M059J (cell line): ENCODE measurements at places on chromosomes 1 and 21.

- peak; percentile 58 for DNase-seq
These were observed 72.3 kb downstream of the RGL1 start for GRCh38 chr1:183877053-183877720.

- DNase-seq: peak; percentile 48
These were observed 182.3 kb downstream of the FCRL5 start for GRCh38 chr1:157369808-157370521.

- no peak for DNase-seq
These were observed 91.1 kb downstream of the SMYD2 start for GRCh38 chr1:214372092-214372491.

DNA sequence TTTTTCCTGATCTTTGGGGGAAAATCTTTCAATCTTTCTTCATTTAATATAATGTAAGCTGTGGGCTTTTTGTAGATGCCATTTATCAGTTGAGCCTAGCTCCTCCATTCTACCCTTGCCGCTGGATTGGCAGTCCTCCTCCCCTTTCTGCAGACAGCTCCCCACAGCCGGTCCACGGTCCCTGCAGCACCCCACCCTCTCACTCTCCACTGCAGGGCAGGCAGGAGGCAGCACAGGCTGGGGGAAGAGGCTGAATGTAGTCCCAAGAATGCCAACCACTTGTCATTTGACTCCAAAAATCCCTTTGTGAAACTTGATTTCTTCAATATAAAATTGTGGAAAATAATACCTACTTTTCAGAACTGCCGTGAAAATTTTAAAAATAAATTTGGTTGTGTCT, 96.7 kb downstream of the SYT2 start:
- no peak for DNase-seq

GRCh38 chr1:147292631-147293251, 50.3 kb downstream of the CHD1L start:
- DNase-seq: peak; percentile 96

DNA sequence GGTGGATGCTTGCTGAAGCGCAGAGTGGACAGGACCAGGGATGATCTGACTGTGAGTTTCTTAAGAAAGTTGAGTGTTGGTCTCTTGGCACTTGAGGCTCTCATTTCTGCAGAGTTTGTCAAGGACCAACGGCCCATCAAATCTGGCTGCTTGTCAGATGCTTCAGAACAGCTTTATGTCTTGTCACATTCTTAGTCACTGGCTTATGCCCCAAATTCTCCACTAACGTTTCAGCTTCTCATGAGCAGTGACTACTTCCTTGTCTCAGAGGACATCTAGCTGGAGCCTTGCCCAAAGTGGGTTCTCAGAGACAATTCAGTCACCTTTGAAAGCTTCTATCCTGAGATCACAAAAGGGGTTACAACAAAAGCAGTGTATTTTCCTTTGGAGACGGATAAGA, 92.3 kb downstream of the ST6GALNAC5 start:
- no peak for DNase-seq

DNA sequence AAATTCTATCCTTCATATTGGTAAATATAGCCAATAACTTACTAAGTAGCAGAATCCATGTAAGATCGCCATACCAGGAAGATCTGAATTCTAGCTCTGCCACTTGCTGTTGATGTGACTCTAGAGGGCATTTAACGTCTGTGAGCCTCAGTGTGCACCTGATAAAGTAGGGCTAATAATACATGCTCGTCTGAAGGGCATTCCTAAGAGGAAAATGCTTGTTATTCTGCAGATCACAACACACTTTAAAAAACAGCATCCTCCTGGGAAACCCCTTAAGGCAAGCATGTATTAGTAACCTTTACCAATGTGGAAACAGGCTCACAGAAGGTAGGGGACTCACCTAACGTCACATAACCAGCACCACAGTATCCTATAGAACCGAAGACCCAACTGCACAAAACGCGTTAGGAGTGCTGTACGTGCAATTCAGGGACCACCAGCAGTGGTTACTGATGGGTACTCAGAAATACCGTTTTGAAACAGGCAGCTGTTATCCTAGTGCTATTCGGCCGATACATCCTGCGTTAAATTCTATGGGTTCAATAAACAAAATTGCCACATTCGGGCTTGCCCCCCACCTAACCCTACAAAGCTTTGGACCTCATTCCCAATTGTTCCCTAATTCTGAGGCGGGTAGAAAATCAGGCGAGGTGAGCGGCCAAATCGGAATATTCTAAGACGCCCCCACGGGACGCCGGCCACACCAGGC, 758 bp downstream of the DEPDC1 start:
- peak; percentile 21 for DNase-seq

- no peak for DNase-seq
These were observed 42.9 kb upstream of the MAN1A2 start for GRCh38 chr1:117324357-117324756.

DNA sequence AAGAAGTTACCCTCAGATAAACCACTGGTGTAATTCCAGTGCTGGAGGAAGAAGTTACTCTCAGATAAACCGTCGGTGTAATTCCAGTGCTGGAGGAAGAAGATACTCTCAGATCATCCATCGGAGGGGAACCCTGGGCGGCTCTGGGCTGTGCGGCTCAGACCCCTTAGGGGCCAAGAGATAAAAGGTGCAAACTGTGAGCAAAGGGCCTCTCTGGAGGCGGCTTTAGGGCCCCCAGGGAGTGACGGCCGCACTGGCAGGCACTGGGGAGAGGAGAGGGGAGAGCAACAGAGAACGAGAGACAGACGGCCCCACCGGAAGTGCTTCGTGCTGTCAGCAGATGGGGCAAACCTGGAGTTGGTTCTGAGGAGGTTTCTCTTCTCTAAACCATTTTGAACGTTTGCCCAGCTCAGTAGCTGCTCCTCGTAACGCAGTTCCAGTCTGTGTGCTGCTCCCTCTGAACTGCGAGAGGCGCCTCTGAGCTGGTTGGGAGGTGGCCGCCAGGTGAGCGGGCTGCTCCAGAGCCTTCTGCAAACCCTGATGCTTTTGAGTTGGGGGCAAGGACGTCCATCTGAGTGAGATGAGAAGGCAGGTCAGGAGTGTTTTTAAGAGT, 62.6 kb upstream of the COL6A1 start:
- DNase-seq: no peak

DNA sequence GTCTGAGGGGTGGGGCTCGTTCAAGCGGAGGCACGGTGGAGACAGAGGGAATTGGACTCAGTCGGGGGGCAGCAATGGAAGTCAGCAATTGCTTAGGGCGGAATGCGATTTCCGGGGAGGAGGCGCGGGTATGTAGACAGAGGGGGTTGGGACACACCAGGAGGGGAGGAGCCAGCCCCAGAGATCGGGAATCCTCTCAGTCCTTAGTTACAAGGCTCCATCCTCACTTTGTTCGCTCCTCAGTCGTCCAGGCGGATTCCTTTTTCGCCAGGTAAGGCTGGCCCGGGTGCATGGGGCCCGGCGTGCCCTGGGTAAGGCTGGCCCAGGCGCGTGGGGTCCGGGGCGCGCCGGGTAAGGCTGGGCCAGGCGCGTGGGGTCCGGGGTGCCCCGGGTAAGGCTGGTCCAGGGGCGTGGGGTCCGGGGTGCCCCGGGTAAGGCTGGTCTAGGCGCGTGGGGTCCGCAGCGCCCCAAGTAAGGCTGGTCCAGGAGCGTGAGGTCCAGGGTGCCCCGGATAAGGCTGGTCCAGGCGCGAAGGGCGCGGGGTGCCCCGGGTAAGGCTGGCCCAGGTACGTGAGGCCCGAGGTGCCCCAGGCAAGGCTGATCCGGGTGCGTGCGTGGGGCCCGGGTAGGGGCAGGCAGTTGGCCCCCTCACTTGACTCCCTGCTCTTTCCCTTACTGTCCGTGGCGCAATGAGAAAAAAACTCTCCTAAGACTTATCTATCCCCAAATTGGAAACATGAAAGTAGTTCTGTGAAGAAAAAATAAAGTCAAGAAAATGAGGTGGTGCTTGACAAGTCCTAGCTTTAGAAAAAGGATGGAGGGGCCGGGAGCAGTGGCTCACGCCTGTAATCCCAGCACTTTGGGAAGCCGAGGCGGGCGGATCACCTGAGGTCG, at the start of gene L1TD1:
Gene L1TD1, plus strand, starts transcription at position 199 of the 894 bp plus-strand sequence. CDS start 11,780 bp downstream, outside the sequence.
- no peak for DNase-seq

DNA sequence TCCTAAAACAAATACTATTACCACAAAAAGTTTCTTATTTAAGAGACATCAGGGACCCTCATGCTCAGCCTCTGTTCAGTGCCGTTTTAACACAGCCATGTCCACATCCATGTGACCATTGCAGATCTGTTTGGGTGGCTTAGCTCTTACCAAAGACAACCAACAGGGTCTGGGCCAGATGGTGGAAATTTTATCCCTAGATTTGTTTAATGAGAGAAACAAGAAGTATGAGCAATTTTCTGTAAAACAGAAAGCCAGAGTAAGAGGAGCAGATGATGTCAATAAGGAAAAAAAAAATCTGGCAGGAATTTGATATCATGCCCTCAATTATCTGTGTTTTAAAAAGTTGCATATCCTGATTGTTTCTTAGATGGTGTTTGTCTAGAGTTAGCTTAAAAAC, 299.9 kb downstream of the TM2D1 start:
- no peak for DNase-seq

- DNase-seq: peak; percentile 5
These were observed 240.2 kb downstream of the USH2A start for GRCh38 chr1:216183007-216183406.

DNA sequence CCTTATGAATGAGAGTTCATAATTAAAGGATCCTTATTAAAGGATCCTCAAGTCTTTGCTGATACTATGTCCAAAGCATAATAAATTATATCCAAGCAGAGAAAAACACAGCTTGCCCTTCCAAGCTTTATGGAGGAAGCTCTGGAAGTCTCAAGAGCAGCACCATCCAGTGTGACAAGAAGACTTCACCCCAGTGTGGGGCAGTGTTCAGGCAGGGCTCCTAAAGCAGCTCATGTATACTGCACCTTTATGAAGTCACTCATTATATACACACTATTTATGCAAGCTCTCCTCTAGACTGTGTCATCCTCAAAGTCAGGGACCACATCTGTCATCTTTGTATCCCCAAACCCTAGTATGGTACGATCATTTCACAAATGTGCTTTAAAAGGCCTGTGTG, 11.9 kb upstream of the CCN1 start:
- no peak for DNase-seq

DNA sequence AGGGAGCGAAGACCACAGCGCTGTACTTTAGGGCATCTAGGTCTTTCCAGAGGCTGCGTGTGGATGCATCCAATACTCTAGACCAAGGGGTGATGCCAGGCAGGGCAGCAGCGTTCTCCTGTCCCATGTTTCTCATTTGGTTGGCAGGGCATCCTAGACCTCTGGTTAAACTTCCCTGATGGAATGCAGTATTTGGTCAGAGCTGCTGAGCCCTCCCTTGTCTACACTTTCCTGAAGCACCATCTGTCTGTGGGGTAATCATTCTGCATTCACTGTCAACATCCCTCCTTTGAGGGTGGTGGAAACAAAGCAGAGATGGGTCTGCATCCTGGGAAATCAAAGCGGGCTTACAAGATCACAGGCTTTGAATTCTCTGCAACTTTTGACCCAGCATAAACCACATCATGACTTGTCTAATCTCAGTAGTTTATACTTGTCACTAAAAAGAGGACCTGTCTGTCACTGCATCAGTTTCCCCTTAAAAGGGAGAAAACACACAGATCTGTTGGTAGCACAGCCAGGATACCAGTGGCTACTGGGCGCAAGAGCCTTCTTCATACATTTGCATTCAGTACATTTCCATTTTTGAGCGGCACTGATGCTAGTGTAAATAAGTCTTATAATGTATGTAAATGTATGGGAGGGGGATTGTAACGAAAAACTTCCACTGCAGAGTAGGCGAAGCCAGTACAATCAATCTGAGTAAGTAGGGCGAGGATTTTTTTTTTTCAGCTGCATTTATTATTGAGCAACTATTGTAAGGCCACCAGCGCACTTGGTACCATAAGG, 106.3 kb downstream of the GALNT2 start:
- no peak for DNase-seq

- DNase-seq: peak; percentile 96
These were observed 89.5 kb downstream of the SCMH1 start for GRCh38 chr1:41152622-41153044.

DNA sequence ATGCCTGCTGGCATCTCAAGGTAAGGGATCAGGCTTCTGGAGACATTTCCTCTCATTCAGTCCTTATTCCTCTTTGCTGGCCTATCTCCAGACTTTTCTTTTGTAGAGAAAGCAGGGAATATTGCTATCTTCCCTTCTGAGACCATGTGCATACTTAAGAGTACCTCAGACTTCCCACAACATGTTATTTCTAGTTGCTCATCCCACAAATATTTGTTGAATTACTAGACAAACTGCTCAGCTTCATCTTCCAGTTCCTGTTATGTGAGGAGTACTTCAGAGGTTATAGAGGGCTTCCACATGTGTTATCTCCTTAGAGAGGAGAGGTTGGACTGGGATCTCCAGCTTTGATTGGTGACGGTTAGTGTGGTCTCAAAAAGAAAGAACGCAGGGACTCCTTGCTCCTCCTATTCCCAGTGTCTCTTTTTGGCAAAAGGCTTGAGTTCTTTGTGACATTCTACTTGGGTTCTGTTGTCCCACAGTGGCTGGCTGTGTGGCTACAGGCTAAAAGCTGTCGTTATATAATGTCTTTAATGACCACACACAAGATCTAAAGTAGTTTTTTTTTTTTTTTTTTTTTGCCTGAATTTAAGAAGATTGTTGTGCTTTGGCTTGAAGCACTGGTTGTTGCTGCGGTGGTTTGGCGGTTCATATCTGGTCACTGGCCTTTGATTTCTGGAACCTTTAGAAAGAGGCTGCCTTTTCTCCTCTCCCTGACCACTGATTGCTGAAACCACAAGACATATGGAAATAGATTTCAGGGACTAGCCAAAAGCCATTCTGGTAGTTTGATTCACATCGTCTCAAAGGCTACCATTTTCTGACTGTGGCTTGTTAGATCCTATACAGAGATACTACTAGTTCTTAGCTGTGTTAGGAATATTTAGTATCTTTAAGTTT, 78.7 kb downstream of the FGGY start:
- DNase-seq: peak; percentile 100

- peak; percentile 88 for DNase-seq
These were observed 1.9 kb upstream of the PADI2 start for GRCh38 chr1:17120962-17121837.

DNA sequence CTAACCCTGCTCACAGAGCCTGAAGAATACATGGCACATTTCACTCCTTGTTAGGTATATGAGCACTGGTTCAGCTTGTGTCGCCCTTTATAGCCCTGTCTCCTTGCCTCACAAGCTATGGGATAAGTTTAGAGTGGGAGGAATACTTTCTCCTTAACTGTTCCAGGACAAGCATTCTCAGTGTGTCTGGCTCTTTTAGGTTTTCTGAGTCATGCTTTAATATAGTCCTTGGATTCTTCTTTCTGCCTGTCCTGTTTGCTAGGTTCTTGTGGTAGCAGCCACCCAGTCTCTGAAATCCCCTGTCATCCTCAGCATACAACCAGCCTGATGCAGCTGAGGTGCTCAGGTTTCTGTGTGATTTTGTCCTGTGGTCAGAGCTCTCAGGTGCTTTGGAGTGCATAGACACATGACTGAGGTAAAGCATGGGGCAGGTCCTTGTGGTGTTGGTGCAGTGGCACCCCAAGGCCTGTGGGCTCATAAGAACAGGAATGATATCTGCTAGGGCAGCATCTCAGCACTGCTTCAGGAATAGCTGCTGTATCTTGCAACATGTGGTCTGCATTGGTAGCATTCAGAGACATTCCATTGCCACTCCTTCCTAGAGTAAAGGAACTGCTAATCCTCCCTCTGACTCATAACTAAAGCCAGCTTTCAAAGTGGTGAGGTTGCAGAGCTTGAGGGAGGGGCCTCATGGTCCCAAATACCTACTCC, 14.2 kb upstream of the CASQ2 start:
- DNase-seq: peak; percentile 76

GRCh38 chr1:210557426-210558077, 228.8 kb downstream of the HHAT start:
- no peak for DNase-seq
